ENCODE measurements at places on chromosomes 6 and 20.

- DNase-seq: peak; percentile 45
Measured at GRCh38 chr6:134689177-134689576, 260.7 kb downstream of the ALDH8A1 start.

DNA sequence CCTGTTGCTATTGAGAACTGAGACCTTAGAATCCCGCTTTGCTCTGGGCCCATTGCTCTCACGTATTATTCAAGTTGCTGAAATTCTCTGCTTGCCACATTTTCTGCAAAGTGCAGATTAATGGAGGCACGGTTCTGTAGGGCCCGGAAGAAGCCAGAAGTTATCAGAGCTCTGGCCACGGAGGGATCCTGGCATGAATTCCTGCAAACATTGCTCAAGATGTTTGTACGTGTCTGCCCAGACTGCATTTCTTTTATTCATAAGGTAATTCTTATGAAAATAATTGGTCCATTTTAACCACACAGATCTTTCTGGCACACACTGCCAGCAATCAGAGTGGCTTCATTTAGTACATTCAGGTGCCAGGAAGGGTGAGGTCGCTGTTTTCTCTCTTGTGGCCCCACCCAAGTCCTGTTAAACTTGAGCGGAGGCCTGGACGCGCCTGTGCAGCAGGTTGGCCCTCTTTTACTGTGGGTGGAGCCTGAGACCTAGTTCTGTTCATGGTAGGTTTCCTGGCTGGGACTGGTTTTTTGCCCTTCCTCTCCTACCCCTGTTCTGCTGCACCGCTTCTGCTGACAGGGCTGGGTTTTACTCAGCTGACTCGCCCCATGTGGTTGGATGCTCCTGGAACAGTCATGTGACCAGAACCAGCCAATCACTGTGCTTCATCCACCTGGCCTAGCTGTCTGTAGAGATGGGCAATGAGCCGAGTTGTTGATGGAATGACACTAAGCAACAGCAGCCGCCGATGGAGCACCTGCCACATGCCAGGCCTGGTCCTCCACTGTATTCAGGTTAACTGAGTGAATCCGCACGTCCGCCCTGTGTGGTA lies 230.2 kb downstream of the CDH4 start:
- DNase-seq: no peak

- no peak for DNase-seq
Measured at GRCh38 chr6:85676086-85676729, 33.5 kb upstream of the SYNCRIP start.

GRCh38 chr20:29079769-29080690 lies 2177.4 kb upstream of the DEFB115 start:
- no peak for DNase-seq

DNA sequence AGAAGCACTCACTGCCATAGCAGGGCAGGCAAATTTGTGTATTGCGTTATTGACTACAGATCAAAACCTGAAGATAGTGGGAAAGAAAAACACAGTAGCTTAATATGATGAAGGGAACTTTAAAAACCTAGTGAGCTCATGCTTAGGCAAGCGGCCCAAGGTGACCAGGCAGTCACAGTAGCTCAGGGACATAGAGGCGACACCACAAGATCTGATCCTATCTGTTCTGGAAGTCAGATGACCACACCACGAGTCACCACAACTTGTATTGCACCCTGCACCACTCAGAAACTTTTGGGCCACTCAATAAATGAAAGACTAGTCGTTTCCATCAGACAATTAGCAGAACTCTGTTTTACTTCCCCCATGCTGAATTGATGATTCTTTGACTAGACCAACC lies 4.9 kb downstream of the CLIC5 start:
- no peak for DNase-seq

DNA sequence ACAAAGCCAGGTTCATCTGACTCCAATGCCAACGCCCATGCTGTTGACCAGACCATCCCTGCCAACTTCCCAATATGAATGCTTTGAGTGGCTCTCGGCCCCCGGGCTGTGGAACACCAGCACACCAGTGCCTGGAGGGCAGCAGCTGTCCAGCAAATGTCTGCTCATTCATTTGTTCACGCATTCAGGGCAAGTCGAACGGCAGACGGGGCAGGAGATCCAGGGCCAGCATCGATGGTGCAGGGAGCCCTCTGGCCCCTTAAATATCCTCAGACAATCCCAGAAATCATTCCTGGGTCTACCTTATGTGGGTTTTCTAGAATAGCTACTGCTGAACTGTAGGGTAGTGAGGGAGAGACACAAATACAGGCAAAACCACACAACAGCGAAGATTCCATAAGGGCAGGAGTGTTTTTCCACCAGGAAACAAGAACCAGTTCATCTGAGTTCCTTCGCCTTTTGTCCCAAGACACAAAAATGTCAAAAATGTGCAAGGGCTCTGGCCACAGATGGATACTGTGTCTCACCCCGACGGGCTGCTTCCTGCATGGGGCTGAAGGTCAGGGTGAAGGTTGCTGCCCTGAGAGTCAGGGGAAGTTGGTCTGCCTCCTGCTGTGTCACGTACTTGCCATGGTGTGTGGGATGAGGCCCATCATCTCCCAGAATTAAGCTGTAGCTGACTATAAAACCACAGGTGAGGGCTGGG lies 15.5 kb downstream of the RIPOR3 start:
- no peak for DNase-seq

DNA sequence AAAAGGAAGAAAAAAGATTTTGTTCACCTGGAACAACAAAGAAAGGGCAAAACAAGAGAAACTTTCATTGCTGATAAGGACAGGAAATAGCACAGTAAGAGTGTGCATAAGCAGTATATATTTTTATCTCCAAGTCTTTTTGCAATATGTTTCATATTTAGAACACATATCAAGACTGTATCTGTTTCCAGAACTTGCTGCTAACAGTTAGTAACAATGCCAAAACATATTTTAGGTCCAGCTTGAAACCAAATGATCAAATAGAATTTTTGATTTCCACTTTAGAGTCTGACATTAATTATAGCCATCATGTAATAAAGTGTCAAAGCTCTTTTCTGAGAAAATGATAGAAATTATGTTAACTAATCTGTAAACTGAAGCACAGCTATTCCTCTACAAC lies 143.5 kb upstream of the SUPT3H start:
- DNase-seq: no peak

GRCh38 chr6:34005901-34006531 lies 139.9 kb downstream of the GRM4 start:
- DNase-seq: no peak

GRCh38 chr6:142570221-142570671 lies 268.4 kb downstream of the ADGRG6 start:
- no peak for DNase-seq

- no peak for DNase-seq
Measured at GRCh38 chr6:97316978-97317377, 34.0 kb upstream of the MMS22L start.

DNA sequence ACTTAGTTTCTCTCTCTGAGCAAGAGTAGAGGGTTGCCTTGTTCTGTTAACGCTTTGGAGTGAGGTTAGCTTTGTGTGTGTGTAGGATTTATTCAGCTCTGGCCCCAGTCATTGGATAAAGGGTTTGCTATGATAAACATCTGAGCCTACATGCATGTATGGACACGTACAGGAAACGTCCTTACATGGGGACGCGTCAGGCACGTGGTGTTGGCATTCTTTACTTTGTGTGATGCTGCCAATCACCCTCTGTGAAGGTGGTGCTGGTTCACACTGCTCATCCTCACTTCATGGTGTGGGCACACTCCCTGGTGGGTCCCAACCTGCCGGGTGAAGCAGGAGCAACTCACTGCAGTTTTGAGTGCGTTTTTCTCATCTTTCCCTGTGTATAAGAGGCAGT lies 53.4 kb upstream of the CD93 start:
- DNase-seq: no peak

GRCh38 chr20:45872626-45873025 lies 8.4 kb upstream of the ZSWIM1 start:
- no peak for DNase-seq

DNA sequence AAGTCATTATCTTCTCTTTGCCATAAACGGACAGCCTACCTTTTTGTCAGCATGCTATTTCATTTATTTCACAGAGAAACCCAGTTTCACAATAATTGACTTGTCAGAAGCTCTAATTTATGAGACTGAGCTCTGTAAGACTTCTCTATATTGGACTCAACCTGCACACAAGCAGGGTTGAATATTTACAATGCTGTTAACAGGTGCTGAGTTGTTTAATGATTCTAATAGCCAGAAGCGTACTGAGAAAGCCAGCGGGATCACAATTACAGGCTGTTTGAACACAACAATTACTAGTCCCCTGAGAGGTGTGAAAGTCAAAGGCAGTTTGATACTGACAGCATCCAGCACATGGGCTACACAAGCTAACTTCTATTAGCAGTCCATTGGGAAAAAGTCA lies 128.2 kb upstream of the SIM1 start:
- DNase-seq: no peak

DNA sequence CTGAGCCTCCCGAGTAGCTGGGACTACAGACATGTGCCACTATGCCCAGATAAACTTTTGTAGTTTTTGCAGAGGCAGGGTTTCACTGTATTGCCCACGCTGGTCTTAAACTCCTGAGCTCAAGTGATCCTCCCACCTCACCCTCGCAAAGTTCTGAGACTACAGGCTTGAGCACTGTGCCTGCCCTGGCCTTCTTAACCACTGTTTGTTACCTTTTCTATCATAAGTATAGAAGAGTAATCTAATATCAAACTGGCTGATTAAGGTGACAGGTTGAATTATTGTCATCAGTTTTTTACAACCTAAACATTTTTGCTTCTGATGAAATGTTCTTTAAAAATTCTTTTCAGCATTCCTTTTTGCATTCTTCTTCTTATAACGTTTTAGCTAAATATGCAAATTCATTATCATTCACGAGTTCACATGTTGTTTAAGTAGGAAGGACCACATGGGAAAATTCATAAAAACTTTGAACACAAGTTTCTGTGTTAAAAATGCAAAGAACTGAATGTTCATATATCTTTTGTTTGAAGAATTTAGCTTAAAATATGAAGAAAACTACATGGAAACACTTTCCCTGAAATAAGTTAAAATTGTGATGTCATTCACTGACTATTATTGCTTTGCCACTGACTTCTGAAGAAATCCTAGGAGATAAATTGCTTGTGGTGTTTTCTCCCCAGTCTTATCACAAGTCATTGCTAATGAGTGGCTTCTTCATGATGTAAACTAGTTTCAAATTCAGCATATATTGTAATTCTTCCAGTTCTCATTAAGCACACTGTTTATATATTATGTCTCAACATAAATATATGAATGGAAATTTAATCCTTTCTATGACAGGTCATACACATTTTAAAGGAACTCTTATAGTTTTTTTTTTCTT lies 106.7 kb downstream of the ADGRB3 start:
- no peak for DNase-seq

DNA sequence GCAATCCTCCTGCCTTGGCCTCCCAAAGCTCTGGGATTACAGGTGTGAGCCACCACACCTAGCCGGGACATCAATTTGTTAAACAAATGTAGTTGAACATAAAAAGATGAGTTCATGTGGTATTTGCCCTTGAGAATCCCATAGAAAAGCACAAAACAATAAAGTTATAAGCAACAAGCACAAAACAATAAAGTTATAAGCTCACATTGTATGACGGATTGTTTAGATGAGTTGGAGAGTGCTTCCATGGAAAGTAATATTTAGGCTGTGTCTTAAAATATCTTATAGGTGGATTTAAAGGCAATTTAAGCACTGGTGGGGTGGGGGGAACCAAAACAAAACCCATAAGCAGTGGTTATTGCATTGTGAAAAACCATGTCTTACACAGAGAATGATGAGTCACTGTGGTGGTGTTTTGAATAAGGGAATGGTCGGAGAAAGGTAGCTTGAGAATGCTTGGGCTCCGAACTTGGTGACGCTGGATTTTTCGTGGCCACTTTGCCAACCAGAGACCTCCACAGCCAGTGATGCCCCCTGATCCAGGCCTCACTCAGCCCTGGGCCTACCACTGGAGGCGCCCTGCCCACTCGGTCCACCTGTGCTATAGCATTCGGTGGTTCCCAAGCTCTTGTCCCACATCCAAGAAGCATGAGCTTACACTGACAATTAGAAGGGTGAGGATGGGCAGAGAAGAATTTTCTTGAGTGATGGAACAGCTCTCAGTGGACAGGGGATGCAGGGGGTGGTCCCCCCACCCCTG lies 256.0 kb downstream of the CDKAL1 start:
- DNase-seq: no peak

GRCh38 chr6:37640786-37641395 lies 56.8 kb downstream of the MDGA1 start:
- peak; percentile 87 for DNase-seq

- DNase-seq: no peak
Measured at GRCh38 chr6:44762496-44762895, 375.0 kb downstream of the CDC5L start.

DNA sequence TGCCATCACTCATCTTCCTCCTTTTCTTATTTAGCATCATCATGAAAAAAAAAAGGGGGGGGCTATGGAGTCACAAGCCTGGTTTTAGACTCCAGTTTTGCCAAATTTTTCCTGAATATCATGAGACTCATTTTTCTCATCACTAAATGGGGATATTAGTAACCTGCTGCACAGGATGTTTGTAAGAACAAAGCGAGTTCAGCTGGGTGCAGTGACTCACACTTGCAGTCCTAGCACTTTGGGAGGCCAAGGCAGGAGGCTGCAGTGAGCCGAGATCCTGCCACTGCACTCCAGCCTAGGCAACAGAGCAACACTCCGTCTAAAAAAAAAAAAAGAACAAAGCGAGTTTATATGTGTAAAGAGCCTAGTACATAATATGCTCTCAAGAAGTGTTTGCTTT lies 82.8 kb downstream of the TFAP2A start:
- DNase-seq: no peak

DNA sequence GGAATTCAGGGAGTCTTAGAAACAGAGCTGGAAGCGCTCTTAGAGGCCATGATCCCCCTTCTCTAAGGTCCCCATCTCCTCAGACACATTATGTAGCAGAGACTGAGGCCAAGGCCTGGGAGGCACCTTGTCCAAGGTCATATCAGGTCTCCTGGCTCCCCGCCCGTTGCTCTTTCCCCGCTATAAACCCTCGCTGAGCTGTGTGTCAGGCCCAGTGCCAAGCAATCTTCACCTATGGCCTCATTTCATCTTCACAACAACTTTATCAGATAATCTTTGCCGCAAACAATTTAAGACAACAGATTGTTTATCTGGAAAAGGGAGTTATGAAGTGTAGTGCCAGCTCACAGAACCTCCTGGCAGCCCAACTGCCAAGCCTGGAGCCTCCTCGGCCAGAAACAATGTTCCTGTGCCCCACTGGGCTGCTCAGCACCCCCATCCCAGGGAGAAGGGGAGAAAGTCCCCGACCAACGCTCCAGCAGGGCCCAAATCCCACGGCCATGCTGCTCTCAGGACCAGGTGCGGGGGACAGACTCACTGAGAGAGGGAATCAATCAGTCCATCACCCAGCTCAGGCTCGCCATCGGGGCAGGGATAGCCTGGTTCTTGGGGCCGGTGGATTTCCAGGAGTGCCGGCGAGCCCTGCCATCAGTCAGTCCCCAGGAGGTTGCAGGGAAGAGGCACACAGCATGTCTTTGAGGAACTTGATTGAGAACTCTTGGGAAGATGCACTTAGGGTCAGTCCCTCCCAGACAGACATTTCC lies 16.9 kb upstream of the FANCE start:
- DNase-seq: no peak

- no peak for DNase-seq
Measured at GRCh38 chr20:1887321-1887720, 7.9 kb upstream of the SIRPA start.

- DNase-seq: no peak
Measured at GRCh38 chr6:100775667-100776066, 105.5 kb downstream of the ASCC3 start.
